ENCODE measurements at places on chromosomes 1 and 21.

DNA sequence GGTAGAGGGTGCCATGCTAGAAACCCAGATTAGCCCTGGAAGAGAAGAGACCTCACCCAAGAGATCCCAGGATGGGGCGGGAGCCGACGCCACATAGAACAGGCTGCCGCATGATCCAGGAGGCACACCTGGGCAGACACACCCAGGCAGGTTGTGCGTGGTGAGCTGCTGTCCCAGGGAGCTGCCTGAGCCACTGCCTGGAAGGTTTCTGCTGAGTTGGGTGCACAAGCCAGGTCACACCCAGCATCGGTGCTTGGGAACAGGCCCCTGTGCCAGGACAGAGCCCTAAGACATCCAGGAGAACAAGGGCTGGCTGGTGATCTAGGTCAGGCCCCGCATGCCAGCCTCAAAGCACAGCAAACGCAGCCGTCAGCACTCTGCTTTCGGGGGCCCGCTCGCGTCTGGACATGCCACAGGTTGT is 40.2 kb downstream of the CTNNBIP1 start:
- DNase-seq: no peak

DNA sequence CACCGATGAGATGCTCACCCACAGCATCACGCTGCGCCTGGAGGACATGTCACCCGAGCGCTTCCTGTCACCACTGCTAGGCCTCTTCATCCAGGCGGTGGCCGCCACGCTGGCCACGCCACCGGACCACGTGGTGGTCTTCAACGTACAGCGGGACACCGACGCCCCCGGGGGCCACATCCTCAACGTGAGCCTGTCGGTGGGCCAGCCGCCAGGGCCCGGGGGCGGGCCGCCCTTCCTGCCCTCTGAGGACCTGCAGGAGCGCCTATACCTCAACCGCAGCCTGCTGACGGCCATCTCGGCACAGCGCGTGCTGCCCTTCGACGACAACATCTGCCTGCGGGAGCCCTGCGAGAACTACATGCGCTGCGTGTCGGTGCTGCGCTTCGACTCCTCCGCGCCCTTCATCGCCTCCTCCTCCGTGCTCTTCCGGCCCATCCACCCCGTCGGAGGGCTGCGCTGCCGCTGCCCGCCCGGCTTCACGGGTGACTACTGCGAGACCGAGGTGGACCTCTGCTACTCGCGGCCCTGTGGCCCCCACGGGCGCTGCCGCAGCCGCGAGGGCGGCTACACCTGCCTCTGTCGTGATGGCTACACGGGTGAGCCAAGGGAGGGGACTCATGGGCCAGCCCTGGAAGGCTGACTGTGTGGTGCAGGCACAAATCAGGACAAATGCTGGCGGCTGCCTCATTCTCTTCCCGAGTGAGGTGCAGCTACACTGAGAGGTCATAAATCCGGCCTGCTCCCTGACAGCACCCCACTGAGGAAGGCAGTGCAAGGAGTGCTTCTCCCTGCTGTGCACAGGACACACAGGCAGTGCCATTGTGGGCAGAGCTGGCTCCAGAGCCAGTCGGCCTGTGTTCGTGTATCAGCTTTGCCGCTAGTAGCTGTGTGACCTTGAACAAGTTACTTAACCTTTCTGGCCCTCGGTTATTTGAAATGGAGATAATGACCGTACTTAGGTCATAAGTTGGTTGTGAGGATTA is 9.4 kb downstream of the CELSR2 start:
- DNase-seq: no peak

- DNase-seq: no peak
Measured at GRCh38 chr1:43853161-43853921, 80.3 kb upstream of the ARTN start.

DNA sequence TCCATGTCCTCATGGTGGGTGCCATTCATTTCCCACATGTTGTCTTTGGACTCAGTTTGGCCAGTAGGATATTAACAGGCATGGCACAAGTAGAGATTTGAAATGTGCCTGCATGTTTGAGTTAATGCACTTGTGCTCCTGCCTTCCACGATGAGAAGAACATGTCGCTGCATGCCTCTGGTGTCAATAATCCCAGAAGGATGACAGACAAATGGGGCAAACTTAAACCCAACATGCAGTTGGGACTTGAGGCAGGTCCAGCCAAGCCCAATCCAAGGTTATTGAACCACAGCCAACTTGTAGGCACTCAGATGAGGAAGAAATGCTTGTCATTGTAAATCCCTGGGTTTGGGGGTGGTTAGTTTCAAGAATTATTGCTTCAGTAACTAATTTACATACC is 174.6 kb downstream of the TRIM33 start:
- no peak for DNase-seq

- DNase-seq: no peak
Measured at GRCh38 chr21:36785615-36786014, 86.7 kb downstream of the SIM2 start.

GRCh38 chr1:153881751-153882150 is 41.0 kb downstream of the GATAD2B start:
- no peak for DNase-seq

- no peak for DNase-seq
Measured at GRCh38 chr21:31683029-31683428, 23.5 kb downstream of the SOD1 start.

DNA sequence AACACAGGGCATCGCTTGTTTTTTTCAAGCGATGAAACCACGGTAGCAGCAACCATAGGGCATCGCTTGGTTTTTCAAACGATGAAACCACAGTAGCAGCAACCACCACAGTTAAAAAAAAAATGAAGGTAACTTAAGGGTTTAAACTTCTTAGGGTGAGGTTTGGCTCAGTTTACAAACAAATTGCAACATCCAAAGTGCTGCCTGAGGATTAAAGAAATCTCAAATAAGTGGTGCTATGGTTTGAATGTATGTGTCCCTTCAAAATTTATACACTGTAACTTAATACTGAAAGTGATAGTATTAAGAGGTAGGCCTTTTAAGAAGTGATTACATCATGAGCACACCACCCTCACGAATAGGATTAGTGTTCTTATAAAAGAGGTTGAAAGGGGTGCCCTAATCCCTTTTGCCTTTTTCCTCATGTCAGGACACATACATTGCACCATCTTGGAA is 6.4 kb upstream of the GBP5 start:
- no peak for DNase-seq

DNA sequence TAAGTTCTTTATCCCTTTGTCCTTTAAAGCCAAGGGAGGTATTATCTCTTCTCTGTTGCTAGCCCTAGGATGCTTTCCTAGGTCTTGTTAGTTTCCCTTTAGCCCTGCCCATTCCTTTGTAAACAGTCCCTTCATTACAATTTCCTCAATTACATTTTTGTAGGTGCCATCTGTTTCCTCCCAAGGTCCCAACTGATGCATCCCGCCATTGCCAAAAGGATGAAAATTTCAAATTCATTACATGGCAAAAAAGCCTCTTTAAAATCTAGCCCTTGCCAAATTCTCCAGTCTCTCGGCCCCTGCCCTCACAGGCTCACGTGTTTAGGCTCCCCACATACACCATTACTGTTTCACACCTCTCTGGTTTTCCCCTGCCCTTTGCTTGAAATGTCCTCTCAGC is 151.9 kb upstream of the C1orf87 start:
- DNase-seq: no peak

DNA sequence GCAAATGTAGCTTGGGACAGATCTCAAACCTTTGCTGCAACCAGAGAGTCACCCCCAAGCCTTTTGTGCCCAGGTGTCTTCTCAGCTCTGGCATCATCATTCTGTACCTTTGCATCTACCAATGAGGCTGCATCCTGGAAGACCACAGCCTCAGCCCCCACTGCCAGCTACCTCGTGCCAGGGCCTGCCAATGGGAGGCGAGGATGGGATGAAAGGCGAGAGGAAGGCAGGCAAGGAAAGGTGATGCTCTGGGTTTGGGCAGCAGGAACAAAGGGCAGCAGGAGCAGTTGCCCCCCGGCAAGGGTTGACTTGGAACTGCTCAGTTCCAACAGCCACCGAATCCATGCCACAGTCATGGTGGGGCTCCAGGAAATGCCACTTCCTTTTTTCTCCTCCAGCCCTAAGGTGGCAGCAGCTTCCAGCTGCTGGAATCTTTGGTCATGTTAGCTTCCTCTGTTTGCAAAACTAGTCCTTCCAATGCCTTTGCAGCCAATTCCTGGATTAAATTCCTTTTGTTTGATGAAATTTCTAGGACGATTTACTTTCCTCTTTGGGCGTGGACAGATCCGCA is 651.6 kb downstream of the NPHP4 start:
- DNase-seq: no peak

- DNase-seq: no peak
Measured at GRCh38 chr1:3899754-3900149, 320 bp downstream of the C1orf174 start.

- no peak for DNase-seq
Measured at GRCh38 chr1:38474738-38475623, 384.6 kb downstream of the RRAGC start.

DNA sequence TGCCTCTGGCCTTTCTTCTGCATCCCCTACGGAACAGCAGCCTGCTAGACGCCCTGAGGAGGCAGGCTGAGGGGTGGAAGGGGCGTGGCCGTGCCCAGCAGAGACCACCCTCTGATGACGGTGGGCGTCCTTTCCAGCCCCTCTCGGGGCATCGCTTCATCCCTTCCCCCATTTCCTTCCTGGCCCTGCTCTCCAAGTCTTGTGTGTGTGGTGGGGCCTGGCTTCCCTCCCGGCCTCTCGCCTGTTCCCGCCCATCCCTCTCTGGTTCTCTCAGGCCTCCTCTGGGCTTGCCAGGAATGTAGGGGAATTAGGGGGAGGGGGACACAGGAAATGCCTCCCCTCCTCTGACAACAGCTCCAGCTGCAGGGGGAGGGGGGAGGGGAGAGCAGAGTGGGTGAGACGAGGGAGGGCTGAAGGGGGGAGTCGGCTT is 51.1 kb downstream of the SKI start:
- no peak for DNase-seq

- DNase-seq: no peak
Measured at GRCh38 chr1:212607206-212607912, 1.2 kb upstream of the ATF3 start.

DNA sequence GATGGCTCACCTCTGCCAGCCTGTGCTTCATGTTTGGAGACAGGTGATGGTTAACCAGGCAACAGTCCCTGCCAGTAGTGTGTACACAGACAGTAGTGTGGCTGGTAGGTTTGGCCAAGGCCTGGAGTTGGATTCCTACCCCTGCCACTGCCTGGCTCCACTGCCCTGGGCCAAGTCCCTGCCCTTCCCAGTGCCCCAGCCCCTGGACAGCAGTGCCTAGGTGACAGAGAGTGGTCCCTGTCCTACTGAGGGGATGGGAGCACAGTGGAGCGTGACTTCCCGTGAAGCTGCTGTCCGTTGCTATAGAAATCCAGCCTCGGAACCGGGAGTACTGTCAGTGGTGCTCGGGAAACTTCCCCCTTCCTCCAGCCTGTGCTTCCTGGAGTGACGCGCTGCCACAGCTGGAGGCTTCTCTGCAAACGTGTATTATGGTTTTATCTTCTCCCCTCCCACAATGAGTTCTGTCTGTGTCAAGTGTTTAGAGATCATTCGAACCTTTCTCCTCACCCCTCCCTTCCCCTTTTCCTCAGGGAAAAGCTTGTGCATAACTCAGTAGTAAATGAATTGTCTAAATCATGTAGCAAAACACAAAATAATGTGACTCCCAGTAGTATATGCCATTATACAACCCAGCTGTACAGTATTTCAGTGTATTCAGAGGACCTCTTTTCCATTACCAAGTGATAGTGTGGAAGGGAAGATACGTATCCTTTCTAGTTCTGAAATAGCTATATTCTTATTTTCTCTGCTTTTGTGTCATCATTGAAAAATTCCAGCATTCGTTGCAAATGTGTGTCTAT is 73.4 kb downstream of the GALNT2 start:
- DNase-seq: no peak

- DNase-seq: no peak
Measured at GRCh38 chr1:26391450-26391849, 18.9 kb upstream of the ZNF683 start.

GRCh38 chr1:111720274-111720976 is 18.8 kb downstream of the INKA2 start:
- DNase-seq: no peak

DNA sequence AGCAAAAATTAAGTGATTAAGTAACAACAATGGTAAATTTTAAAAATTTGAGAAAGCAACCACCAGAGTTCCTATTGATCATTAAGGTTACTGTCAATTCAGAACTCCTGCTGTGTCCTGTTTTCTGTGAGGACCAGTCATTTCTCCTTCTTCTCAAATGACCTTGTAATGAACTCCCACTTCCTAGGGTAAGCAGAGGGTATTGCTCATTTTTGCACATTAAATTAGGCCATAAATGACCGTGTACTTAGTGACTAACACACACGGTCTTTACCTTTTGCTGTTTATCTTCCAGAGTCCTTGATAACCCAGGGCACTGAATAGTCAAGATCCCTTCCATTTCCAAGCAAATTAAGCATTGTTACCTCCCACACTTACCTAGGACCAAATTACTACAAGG is 227.5 kb upstream of the LYPLAL1 start:
- DNase-seq: no peak
